ENCODE measurements at places on chromosomes 3 and 15.
A peak's percentile ranks its signal among the peaks of the same experiment; 100 is the strongest.

- no peak for DNase-seq
Measured at GRCh38 chr3:4044619-4045018, 245.4 kb downstream of the LRRN1 start.

- DNase-seq = peak; percentile 23
Measured at GRCh38 chr3:137084586-137084985, 126.8 kb downstream of the IL20RB start.

- DNase-seq = no peak
Measured at GRCh38 chr3:28224430-28224829, 17.0 kb upstream of the CMC1 start.

DNA sequence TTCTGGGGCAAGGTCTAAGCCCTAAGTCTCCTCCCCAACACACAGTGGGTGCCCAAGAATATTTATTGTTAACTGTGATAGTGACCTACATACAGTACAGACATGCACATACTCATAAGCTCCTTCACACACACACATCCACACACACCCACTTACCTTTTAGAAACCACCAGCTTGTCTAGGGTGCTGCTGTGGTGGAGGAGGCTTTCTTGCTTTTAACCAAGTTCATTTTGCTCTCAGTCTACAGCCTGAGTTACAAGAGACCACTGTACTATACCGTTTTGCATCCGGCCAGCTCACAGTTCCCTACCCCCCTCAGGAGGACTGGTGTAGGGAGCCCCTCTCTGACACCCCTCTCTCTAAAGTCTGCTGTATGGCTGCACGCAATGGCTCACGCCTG is 16.7 kb downstream of the DAPK2 start:
- DNase-seq = no peak

GRCh38 chr3:41697702-41698101 is 264.2 kb downstream of the ULK4 start:
- peak; percentile 43 for DNase-seq

- no peak for DNase-seq
Measured at GRCh38 chr15:52486003-52486996, 42.4 kb downstream of the MYO5A start.

DNA sequence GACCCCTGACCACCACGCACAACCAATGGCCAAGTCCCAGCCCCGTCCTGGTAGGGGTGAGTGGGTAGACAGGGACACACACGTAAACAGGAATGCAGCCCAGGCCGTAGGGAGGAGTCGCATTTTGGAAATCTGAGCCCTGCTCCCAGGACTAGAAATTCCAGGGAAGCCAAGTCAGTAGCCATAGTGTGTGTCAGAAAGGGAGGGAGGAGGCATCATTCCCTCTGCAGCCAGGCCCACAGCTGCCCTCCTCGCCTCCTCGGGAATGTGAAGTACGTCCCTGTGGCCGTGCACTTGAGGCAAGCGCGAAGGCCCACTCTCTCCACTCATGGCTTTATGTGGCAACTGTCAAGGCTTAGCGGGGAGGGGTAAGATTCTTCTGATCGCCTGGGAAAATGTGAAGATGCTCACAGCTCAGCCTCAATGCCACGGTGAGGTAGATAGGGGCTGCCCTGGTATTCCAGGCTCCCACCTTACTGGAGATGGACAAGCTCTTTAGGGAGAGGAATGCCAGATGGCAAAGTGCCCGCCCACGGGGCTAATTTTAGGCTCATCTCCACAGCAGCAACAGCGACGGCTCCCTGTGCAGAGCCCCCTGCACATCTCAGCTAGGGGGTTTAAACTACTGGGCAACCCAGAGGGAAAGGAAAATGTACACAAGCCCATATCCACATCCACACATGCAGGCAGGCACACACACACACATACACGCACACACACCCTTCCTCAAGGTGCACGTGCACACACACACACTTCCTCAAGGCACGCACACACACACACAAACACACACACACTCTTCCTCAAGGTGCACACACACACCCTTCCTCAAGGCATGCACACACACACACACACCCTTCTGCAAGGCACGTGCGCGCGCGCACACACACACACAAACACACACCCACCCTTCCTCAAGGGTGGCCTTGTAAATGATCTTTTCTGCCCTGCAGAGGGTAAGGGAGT is 65.5 kb downstream of the ADCY5 start:
- DNase-seq = no peak

DNA sequence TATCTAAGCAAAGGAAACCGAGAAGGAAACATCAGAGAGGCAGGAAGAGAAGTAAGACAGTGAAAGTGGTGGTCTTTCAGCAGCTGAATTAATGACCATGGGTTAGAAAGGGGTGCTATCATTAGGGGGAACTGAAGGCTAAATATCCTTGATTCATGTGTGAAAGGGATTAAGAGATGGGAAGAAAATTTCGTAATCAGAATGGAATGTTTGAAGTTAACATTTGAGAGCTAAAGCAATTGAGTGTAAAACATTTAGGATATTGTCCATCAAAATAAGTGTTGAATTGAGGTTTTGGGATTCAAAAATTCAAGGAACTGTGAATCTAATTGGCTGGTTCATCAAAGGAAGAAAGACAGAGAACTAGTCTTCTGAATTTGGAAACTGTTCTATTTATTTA is 4.1 kb upstream of the ECT2 start:
- peak; percentile 48 for DNase-seq

DNA sequence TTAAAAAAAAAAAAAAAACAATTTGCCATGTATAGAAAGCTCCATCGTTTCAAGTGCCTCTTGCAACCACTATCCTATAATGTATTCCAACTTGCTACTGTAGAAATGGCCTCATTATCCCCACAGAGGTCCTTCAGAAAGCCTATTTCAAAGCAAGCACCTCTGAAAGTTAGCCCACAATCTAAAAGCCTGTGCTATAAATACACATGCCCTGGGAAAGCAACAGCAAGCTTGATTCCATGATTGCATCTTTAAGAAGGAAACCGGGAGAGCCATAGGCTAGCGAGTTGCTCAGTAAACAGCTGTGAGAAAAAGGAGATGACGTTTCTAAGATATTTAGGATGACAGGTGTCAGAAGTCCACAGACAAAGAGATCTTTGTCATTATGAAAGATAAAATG is 28.3 kb downstream of the TAFA4 start:
- DNase-seq = no peak

Measured in bronchial epithelial cell (primary cell).